ENCODE measurements at places on chromosomes 5 and 9.

- no peak for DNase-seq
These were observed 9.5 kb downstream of the AQP3 start for GRCh38 chr9:33437898-33438297.

GRCh38 chr5:131630208-131630962, 4.6 kb downstream of the RAPGEF6 start:
- DNase-seq, result no peak

DNA sequence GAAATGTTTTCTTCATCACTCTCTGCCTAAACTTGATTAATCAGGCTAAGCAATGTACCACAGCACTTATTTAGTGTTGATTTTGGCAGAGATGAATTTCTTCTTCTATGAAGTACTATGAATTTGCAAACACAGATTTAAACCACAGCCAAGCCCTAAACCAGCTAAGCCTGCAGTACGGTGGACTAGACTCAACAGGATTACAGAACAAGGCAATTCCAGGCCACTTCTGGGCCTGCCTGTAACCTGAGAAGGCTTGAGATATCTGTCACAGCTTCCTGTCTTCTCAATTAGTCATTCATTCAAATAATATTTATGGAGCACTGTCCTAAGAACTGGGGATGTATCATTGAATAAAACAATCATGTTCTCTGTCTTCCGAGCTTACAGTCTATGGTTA, 32.4 kb upstream of the CAST start:
- DNase-seq, result no peak

- DNase-seq, result no peak
These were observed 6.1 kb upstream of the PTGS1 start for GRCh38 chr9:122364783-122365150.

DNA sequence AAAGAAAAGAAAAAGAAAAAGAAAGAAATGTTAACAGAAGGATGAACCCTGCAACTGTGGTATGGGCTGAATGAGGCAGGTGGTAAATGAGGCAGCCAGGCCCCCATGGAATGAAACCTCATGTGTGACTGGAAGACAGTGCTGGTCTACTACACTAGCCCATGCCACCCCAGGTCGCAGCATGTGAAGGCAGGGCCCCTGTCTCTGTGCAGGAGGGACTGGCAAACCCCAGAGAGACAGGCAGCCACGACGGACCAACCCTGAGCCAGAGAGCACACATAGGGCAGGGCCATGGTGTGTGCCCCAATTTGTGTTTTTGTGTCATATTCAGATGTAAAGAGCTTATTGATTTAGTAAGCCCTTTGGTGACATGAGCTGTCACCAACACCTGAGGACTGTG, 198.5 kb downstream of the FBN2 start:
- no peak for DNase-seq

DNA sequence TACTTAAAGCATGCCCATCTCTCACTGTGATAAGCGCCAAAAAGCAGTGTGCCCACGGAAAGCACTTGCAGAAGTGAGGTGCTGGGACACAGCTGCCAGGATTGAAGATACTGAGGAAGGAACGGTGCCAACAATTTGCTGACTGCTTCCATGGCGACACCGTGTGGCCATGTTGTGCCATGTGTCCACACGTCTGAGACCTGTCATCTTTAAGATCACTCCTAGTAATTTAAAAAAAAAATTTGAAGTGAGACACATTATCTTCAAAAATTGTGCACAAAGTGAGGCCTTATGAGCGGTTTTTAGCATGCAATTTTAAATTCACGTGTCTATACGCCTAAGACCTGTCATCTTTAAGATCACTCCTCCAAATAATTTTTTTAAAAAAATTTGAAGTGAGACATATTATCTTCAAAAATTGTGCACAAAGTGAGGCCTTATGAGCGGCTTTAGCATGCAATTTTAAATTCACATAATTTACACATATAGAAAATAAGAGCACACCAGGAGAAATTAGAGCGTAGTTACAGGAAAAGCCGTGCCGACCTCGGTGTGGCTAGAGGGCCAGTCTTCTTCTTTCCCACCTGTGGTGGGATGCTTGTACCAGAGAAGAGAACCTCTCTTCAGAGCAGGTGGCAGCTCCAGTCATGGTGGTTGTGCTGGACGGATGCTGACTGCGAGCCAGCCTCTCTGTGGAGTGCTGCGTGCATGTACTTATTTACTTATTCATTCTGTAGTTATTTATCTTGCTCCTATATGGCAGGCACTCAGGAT, 21.4 kb upstream of the FLT4 start:
- DNase-seq, result peak; percentile 37

GRCh38 chr5:171661143-171661542, 124.5 kb upstream of the SMIM23 start:
- DNase-seq, result no peak

DNA sequence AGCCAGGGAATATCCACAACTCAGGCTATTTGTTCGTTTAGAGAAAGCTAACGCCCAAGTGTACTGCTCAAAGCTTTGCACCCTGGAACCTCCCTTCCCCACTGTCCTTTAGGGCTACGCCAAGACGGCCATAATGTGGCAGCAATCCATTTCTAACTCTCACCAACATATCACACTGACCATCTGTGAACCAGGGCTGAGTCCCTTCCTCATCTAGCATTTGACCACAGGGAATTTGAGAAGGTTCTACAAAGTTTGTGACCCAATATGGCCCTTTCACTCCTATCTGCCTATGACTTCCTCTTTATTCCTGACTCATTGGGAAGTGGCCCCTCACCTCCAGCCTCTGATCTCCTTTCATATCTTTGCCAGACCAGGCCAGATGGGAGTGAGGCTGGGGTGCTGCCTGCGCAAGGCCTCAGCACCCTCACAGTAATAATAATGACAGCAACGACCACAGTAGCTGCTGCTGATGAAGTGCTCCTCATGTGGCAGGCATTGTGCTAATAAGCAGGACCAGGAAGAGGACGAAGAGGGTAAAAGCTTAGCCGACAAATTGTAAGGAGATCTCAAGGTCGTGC, 9.3 kb upstream of the ARAP3 start:
- no peak for DNase-seq

DNA sequence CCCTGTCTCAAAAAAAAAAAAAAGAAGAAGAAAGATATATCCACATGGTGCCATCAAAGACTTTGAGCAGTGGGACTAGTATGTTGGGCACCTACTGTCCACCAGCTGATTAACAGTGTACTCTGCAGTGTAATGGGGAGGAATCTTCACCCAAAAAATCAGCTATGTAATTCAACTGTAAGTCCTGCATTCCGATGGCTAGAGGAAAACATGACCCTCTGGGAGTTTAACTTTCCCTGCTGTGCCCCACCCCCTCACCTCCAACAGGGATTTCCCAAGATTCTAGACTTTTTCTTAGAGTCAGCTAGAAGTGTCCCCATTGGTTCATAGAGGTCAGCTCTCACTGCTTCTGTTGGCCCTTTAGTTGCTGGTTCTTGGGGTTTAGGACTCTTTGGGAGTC, 221.2 kb upstream of the CLINT1 start:
- no peak for DNase-seq

DNA sequence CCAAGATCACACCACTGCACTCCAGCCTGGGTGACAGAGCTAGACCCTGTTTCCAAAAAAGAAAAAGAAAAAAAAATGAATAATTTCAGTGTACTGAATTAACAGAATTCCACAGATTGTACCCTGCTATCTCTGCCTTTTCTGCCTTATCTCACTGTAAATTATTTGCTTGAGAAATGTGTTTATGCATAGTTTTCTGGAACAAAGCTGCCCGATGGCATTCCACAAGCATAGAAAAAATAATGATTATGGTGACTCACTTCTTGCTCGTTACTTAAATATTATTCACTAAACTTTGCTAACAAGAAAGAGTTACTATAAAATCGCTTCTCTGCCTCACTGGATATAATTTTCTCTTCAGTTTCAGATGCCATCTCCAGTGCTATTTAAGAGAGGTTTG, 88.7 kb upstream of the FAM169A start:
- DNase-seq, result no peak

GRCh38 chr5:12413585-12413984, 509.3 kb upstream of the CTNND2 start:
- no peak for DNase-seq

GRCh38 chr5:23234197-23234596, 273.2 kb upstream of the PRDM9 start:
- DNase-seq, result no peak

- DNase-seq, result no peak
These were observed 167.3 kb upstream of the IRX1 start for GRCh38 chr5:3428334-3428733.

- DNase-seq, result no peak
These were observed 94.3 kb downstream of the SREK1 start for GRCh38 chr5:66238435-66238834.

- no peak for DNase-seq
These were observed 283.2 kb downstream of the SH3GL2 start for GRCh38 chr9:17862101-17862500.

DNA sequence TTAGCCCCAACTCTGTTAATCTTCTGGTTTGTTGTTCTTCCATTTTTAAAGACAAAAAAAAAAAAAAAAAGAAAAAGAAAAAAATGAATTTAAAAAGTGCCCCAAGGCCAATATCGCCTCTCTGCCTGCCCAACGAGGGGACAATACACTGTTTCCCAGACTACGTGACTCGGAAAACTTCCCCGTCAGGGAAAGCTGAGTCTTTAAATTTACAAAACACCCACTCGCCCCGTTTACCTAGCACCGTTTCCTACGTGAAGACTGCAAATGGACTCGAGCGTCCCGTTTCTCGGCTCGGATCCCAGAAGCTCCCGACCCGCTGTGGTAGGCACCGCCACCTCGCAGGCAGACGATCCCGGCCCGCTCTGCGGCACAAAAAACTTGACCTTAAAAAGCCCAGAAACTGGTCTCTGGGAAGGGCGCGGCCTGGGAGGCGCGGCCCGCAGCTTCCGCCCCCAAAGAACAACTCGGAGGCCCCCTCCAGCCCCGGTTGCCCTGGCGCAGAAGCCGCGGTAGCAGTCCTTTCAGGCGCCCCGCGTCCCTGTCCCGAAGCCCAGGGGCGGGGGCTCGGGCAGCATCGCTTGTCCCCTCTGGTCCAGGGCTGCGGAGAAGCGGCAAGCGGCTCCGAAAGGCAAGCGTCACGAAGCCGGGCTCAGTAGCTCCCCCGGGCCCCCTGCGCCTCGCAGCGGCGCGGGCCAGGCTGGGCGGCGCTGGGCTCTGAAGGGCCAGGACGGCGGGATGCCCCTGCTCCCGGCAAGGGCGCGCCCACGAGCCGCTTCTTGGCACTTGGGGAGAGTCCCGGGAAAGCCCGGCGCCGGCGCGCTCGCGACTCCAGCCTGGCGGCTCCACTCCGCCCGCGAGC, at the start of gene GCNT4:
GCNT4 (minus strand) TSS at position 367 of the 862 bp plus-strand sequence. CDS start 22,521 bp downstream, outside the sequence.
- no peak for DNase-seq

- DNase-seq, result no peak
These were observed 99.7 kb downstream of the THBS4 start for GRCh38 chr5:80134876-80135275.
